ENCODE measurements at places on chromosomes 12 and 14.

GRCh38 chr12:112341046-112341825 is 41.0 kb downstream of the HECTD4 start:
- DNase-seq = no peak

DNA sequence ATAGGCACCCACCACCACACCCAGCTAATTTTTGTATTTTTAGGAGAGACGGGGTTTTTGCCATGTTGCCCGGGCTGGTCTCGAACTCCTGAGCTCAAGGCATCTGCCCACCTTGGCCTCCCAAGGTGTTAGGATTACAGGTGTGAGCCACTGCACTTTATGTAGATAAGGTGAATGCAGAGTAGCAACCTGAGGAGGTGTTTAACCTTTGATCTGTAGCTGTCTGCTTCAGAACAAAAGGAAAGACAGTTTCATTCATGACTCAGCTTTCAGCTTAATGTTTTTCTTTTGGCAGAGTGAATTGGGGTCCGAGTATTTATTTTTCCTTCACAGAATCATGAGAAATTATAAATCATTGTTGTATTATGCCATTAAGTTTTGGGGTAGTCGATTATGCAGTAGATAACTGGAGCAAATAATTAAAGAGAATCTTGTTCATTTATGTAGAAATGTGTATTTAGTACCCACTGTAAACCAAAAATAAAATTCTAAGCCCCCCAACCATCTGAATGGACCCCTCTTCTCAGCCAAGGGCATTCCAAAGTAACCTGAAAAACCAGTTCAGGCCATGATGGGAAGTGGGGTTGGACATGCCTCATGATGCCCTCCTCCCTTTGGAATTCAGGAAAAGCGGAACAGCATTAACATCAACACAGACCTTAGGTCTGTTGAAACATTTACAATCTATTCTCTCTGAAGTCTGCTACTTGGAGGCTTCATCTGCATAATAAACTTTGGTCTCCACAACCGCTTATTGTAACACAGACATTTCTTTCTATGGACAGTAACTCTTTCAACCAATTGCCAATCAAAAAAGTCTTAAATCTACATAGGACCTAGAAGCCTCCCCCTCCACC is 10.7 kb upstream of the STX2 start:
- no peak for DNase-seq

DNA sequence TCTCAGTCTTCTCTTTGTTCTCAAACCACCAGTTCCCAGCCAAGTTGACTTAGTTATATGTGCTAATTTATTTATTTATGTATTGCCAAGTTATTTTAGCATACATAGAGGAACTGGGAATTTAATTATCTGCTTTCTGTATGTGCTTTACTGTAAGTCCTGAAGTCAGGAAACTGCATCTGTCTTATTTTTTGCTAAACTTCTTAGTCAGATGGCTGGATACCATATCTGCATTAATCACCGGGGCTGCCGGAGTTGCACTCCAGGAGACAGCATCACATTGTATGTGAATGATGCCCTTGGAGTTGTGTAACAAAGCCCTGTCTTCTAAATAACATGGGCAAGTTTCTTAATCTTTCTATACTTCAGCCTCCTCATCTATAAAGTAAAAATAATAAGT is 96.2 kb downstream of the MON2 start:
- DNase-seq = no peak

- no peak for DNase-seq
Observed at GRCh38 chr12:3155702-3156370, 78.7 kb downstream of the TSPAN9 start.

DNA sequence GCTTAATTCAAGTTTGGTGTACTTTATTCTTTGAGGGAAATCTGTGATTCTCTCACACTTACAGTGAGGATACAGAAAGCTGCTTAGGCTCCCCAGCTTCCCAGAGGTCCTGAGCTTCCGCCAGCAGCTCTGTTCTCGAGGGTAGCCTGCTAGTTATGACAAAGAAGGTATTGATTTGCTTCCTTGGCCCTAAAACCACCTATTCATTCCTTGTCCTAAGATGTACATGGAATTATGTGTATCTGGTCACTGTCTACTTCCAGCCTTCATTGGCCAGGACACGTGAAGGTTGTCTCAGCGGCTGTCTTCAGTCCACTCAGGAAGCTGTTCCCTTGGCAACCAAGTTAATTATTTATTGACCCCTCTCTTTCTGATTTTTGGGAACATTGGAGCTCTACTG is 55.7 kb downstream of the GALNT8 start:
- no peak for DNase-seq

GRCh38 chr14:101228949-101229541 is 325.5 kb upstream of the RTL1 start:
- DNase-seq = no peak

GRCh38 chr12:1435456-1435855 is 158.9 kb downstream of the FBXL14 start:
- no peak for DNase-seq

- no peak for DNase-seq
Observed at GRCh38 chr12:117523971-117524370, 162.5 kb upstream of the NOS1 start.

All from stimulated activated CD8-positive, alpha-beta memory T cell treated with anti-CD3 and anti-CD28 coated beads, Interleukin-4, amount 100 ng/mL, for 4 hours (primary cell).